Caki2 (cell line): ENCODE measurements at places on chromosomes 3 and 15.

- no peak for DNase-seq
These were observed 16.6 kb upstream of the ZNF710 start for GRCh38 chr15:89984421-89985010.

DNA sequence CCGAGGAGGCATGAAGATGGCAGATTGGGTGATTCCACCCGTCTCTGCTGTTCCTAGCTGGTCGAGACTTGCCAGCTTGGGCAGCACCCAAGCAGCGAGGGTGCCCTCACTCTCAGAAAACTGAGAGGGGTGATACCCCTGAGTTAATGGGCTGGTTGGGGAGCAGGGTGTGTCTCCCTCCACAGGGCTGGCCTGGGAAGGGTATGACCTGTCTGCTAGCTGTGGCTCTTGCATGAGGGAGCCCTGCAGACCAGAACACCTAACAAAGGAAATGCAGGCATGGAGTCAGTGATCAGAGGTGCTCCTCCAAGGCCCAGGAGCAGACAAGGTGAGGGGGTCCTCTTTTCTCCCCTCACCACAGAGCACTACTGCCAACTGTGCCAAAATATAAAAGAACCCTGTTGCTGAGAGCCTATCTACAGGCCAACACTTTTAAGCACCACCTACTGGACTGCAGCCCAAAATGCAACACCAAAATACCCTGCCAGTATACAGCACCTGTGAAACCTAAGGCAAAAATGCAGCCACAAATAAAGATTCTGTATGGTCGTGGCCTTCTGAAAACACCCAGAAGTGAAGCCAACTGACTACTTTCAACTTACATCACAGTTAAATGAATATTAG lies 35.8 kb upstream of the PPM1L start:
- DNase-seq, result no peak

DNA sequence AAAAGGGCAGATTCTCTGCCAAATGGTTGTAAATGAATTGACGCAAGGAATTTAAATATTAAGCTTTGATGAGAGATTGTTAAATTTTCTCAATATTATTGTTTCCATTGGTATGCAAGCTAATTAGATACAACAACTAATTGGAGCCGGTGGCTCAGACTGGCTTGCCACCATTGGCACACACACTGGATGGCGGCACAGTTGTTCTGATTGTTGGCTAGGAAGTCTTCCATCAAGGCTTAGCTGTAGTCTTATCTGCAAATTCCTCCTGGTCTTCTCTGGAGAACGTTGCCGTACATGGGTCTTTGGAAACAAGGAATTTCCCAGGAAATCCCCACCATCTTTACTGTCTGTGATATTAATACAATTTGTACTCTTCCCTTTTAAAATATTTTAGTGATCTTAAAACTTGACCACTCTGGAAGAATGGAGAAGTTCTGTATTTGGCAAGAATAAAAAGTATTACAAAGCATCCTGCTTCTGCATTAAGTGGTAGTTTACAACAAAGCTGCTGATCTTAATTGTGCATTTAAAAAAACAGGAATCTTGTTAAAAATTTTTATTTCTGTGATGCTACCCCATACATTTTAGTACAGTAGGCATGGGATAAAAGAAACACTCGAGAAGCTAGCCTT lies 126.5 kb downstream of the UBE2E2 start:
- no peak for DNase-seq

DNA sequence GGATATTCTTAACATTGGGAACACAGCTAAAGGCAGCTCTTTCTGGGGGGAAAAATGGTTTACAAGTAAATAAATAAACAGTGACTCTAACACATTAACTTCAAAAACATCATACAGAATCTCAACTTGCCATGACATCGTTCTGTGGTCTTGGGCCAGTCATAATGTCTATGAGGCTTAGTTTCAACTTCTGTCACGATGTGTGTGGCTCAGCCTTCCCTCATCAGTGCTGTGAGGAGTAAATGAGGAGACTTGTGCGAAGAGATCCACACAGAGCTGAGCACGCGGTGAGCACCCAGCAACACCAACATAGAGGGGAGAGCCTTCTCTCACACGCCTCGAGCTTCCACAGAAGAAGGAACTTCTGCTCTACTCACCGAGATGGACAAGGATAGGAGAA lies 49.0 kb downstream of the DZIP1L start:
- DNase-seq, result no peak

- no peak for DNase-seq
These were observed 396.8 kb downstream of the IGSF11 start for GRCh38 chr3:118637846-118638245.

- DNase-seq, result peak; percentile 48
These were observed 27.0 kb downstream of the C2CD4B start for GRCh38 chr15:62138124-62138523.

DNA sequence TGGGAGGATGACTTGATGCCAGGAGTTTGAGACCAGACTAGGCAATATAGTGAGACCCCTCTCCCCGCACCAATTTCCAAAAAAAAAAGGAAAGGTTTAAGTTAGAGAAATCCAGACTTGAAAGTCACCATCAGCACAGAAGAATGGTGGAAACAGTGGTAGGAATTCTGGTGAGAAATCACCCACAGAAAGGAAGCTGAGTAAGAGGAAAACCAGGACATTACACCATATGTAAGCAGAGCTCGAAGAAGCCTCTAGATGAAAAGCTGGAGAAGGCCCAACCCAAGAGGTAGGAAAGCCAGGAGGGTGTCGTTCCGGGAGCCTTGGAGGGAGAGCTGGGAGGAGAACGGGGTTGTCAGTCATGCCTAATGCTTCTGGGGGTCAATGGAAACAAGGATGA lies 40.5 kb downstream of the RASGRP1 start:
- no peak for DNase-seq

DNA sequence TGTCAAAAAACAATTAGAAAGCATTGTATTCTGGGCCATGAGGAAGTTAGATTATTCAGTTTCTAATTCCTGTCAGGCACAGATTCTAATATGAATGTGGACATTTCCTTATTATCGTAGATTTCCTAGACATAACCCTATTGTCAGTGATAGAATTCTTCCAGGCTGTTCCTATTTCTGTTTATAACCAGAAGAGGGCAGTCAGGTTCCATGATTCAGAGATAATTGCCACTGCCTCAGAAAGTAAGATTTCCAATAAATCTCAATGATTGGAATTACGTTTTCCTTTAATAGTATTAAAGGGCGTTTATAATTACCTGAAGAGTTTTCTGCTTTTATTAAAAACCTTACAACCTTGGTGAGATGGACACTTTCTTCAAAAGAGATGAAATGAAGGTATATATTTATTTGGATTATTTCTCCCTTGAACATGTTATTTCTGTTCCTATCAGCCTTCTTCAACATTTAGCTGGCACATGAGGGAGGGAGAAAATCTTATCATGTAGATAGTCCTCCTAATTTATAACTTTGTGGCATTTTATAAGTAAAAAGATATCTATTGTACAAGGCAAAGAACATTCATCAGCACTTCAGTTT lies 439.2 kb downstream of the MCTP2 start:
- DNase-seq, result peak; percentile 28

DNA sequence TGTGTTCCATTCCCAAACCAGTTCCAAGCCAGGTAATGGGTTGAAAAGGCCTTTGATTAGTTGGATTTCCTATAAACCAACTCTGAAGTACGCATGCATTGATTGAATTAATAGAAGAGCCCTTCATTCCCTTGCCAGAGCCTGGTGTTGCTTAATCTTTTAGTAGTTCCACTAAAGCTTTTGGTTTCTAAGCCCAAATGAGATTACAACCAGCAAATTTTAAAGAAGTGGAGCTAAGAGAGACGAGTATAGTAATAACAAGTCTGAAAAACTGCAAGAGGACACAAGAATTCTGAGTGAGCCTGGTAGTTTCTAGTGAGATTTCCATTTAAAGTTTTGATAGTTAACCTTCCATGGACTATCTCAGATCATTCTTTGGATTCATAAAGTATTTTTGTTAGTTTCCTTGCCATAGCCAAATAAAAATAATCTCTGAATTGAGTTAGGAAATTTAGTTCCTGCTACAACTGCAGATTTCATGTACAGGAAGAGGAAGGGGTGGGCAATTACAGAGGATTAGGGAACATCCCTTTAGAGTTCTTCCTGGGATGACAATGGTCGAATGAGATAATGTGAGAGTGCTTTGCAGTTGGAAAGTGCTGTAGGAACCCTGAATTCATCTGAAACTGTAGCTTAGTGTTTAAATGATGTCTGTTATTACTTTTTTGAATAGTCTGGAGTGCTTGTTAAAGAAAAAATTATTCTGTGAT lies 136.8 kb downstream of the FNDC3B start:
- no peak for DNase-seq

DNA sequence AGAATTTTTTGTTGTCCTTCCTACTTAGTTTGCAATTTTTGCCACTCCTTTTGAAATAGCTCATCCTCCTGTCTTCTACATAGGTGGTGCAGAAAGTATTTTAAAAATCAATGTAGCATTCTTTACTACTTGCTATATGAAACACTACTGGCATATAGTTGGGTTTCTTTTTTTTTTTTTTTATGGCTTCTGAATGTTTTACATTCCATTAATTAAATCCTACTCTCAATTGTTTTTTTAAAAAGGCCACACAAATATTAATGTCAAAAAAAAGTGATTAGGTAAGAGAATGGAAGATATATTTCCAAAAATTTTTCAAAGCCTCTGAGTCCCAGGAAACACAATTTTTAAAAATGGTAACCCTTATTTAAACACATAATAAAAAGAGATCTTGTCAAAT lies 262.6 kb downstream of the MAGI1 start:
- DNase-seq, result no peak

- DNase-seq, result no peak
These were observed 131.2 kb upstream of the TGFBR2 start for GRCh38 chr3:30475038-30475808.

DNA sequence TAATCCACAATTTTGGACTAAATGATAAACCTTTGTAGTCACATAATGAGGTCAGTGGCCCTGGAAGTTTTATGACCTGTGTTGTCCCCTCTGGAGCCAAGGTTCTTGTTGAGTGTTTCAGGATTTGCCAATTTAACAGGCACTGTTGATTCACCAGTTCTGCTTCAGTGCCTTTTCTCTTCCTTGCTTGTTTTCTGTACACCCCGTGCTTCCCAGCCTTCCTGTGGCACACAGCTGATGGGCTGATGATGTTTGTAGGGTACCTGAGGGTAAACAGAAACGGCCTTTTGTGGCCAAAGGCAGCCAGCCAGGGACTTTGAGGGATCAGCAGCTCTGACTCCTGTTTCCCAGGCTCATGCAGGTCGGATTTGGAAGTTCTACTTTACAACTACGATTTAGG lies 13.3 kb downstream of the GYG1 start:
- DNase-seq, result peak; percentile 80

- DNase-seq, result no peak
These were observed 23.8 kb downstream of the KBTBD12 start for GRCh38 chr3:127938800-127939199.

GRCh38 chr3:16929311-16929710 lies 44.6 kb downstream of the PLCL2 start:
- DNase-seq, result no peak

GRCh38 chr3:107493134-107493533 lies 29.6 kb upstream of the BBX start:
- DNase-seq, result no peak

DNA sequence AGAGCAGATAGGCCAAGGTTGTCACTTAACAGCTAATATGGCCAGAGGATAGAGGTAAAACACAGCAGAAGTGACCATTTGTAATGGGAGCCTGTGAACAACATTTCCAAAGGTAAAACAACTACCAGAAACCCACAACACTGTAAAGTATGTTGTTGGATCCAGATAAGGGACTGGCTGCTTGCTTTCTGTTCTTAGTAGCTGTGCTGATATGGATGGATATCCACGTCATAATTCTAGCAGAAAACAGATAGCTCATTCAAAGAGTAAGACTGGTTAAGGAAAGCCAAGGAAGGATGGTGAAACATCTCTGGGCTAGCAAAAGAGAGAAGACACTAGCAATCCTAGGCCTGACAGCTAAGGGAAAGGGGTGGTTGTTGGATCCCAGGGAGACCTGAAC lies 36.9 kb upstream of the SPRED1 start:
- DNase-seq, result no peak

GRCh38 chr3:42608581-42608980 lies 8.1 kb downstream of the NKTR start:
- DNase-seq, result no peak

- no peak for DNase-seq
These were observed 17.0 kb downstream of the TGM5 start for GRCh38 chr15:43249699-43250203.

DNA sequence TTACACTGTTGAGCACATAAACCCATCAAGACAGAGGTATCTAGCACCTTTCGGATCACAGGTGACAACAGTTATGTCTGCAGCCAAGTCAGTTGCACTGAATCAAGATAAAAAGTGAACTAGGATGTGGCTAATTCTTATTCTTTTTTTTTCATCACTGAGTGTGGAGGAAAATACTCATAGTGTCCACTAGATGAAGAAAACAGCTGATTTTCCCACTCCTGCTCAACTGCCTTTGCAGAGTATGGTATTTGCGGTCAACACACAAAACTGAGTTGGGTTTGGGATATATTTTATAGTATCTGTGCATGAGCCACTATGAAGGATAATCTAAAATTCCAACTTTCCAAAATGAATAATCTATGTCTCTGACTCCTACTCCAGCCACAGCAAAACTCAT lies 32.5 kb downstream of the IL17RD start:
- no peak for DNase-seq

DNA sequence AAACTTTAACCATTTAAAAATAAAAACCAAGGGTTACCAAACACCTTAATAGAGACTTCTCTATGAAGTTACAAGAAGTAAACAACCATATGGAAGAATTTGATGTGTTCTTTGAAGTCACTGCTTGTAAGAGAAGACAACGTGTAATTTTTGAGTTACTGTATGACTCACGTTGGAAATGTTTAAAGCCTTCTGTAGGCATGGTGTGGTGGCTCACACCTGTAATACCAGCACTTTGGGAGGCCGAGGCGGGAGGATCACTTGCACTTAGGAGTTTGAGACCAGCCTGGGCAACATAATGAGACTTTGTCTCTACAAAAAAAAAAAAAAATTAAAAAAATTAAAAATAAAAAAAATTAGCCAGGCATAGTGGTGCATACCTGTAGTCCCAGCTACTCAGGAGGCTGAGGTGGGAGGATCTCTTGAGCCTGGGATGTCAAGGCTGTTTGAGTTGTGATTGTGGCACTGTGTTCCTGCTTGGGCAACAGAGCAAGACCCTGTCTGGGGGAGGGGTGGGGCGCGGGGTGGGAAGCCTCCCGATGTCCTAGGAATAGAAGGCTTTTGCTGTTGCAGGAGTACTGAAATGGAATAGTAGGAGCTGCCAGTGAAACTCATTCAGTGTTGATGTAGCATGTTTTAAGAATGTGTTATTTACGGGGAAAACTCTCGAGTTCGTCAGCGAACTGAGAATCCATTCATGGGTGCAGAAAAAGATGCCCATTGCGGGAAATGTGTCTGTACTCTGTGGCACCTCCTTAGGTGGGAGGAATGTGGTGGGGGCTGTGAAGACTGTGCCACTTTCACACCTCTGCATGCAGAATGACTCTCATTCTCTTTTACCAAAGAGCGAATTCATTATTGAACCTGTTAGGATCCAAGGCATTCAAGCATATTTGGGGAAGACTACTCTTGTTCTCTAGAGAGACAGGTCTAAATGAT lies 134.2 kb downstream of the FNDC3B start:
- no peak for DNase-seq
